Activated T-helper 9 cell treated with anti-CD3 and anti-CD28 coated beads, Interleukin-2, amount 50 U/mL, for 16 hours (primary cell): ENCODE measurements at places on chromosomes 1 and 21.
A peak's percentile ranks its signal among the peaks of the same experiment; 100 is the strongest.

GRCh38 chr1:60746278-60746791, 336.0 kb upstream of the NFIA start:
- DNase-seq, result no peak

DNA sequence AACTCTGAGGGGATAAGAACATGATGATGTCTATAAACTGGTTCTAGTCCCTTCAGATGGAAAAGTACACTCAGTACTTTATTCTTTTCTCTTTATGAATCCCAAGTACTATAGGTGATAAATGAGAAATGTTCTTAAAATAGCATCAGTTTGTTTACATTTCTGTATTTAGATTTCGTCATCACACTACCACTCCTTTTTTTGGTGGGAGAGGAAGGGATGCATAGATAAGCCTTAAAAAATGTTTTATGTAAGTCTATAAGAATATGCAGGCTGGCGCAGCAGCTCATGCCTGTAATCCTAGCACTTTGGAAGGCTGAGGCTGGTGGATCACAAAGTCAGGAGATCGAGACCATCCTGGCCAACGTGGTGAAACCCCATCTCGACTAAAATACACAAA, 144.8 kb downstream of the USP25 start:
- no peak for DNase-seq

DNA sequence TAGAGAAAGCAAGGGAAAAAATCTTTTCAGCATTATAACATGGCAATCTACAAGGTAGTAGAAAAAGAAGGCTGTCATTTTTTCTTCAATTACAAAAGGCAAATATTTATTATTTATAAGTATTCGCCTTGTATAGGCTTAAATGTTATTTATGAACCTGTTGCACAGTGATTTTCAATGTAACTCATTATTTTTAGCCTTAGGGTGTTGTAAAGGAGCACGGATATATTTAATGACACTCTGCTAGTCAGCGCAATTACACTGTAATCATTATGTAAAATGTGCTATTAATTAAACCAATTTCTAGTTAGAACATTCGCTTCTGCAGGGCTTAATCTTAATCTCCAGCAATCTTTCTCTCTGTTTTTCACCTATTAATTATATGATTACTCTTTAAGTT, 145.0 kb downstream of the ATG4C start:
- DNase-seq, result no peak

GRCh38 chr1:15958793-15959192, 17.1 kb downstream of the ZBTB17 start:
- DNase-seq, result no peak

GRCh38 chr1:25978403-25978802, 19.5 kb downstream of the PAFAH2 start:
- DNase-seq, result no peak

DNA sequence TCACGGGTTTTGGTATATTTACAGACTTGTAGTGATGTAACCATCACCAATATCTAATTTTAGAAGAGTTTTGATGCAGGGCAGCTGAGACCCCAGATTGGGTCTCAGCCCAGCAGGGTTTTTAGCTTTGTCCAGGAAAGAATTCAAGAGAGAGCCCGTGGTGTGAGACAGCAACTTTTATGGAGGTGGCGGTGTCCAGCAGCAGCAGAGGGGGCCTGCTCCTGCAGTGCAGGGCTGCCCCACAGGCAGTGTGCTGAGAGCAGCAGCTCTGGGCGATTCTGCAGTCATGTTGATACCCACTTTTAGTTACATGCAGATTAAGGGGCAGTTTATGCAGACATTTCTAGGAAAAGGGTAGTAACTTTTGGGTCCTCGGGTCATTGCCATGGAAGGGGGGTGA, 1.8 kb upstream of the EPHX1 start:
- no peak for DNase-seq

DNA sequence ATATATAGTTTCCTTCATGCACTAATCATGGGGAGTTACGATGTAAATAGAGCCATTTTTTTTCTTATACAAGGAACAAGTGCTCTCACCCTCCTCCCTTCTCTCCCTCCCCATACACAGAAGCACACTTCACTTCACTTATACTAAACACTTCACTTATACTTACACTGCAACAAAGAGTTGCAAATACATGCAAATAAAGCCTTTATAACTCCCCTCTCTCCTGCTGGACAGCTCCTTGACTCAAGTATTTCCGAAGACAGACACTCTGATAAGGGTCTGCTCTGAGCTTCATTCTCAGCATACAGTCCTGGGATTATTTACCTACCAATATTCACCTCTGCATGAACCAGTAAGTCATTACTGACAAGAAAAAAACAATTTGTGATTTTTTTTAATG, 35.6 kb upstream of the ERG start:
- no peak for DNase-seq

GRCh38 chr1:22611530-22611947, 24.9 kb upstream of the C1QA start:
- no peak for DNase-seq

DNA sequence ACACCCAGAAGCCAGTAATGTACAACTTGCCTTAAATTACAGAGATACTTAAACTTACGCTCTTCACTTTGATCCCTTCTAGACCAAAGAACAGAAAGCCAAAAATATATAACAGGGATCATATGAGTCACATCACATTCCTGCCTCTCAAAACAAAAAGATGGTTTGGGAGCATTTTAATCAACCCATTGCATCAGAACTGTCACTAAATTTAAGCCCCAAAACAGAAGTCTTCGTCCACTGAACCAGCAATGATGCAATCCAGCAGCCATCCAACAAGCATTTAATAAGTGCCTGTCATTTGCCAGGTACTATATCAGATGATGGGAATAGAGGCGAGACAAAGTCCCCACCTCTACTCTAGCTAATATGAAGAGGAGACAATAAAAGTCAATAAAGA, 42.7 kb upstream of the GLIS1 start:
- DNase-seq, result no peak

GRCh38 chr1:235013512-235013911, 115.1 kb downstream of the TOMM20 start:
- DNase-seq, result no peak

GRCh38 chr1:9426291-9426711, 113.0 kb upstream of the SLC25A33 start:
- peak; percentile 52 for DNase-seq
